ENCODE measurements at places on chromosomes 2 and 18.
A peak's percentile ranks its signal among the peaks of the same experiment; 100 is the strongest.

DNA sequence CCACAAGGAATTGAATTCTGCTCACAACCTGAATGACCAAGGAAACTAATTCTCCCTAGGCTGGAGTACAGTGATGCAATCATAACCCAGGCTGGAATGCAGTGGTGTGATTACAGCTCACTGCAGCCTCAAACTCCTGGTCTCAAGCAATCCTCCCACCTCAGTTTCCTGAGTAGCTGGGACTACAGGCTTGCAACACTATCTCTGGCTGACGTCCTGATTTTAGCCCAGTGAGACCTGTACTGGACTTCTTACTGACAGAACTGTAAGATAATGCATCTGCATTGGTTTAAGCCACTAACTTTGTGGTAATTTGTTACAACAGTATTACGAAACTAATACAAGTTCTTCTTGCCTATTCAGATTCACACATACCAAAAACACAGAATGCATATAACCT lies 9.5 kb upstream of the KDSR start:
- no peak for DNase-seq

GRCh38 chr2:157245846-157246764 lies 11.4 kb upstream of the GALNT5 start:
- no peak for DNase-seq

DNA sequence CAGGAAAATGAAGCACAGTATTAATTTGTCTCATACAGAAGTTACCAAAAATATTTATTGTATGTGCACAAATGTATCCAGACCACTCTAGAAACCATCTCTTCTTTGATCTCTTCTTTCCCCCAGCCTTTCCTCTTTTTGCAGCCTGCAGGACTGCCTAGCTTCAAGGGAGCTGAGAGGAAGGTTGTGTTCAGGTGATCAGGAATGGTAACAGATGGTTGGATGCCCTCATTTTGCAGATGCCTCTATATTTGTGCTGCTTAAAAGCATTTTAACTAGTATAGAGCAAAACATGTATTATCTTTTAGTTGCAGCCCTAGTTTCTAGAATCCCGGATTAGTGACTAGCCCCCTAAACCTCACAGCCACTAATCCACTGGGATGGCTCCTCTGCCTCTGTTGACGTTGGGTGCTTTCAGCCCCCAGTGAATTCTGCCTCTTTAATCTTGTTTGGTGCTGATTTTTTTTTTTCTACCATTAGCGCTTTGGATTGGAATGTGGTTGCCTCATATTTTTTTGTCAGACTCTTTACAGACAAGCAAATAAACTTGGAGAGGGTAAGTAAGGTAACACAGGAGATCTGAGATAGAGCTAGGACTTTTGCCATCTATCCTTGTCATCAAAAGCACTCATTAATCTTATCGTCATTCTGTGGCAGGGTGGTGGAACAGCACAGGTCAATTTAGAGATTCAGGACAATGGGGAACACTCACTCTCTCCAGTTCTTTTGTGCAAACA lies 103.8 kb upstream of the NDUFV2 start:
- DNase-seq, result no peak

DNA sequence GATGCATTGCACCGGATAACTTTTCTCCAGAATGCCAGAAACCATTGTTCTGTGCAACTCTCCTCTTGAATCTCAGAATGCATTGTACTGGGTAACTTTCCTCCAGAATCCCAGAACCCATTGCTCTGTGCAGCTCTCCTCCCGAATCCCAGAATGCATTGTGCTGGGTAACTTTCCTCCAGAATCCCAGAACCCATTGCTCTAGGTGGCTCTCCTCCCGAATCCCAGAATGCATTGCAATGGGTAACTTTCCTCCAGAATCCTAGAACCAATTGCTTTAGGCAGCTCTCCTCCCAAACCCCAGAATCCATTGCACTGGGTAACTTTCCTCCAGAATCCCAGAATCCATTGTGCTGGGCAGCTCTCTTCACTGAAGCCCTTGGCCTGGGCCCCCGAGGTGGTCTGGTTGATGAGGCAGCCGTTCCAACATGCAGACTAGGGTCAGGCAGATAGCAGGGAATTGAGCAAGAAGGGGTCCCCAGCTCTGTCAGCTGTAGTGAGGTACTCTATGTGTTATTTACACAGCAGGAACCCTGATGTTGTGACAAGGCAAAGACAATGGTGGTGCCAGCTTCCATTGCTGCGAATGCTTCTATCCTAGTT lies 9.4 kb downstream of the FOSL2 start:
- no peak for DNase-seq

GRCh38 chr2:208025814-208026184 lies 472 bp upstream of the PLEKHM3 start:
- peak; percentile 19 for DNase-seq

DNA sequence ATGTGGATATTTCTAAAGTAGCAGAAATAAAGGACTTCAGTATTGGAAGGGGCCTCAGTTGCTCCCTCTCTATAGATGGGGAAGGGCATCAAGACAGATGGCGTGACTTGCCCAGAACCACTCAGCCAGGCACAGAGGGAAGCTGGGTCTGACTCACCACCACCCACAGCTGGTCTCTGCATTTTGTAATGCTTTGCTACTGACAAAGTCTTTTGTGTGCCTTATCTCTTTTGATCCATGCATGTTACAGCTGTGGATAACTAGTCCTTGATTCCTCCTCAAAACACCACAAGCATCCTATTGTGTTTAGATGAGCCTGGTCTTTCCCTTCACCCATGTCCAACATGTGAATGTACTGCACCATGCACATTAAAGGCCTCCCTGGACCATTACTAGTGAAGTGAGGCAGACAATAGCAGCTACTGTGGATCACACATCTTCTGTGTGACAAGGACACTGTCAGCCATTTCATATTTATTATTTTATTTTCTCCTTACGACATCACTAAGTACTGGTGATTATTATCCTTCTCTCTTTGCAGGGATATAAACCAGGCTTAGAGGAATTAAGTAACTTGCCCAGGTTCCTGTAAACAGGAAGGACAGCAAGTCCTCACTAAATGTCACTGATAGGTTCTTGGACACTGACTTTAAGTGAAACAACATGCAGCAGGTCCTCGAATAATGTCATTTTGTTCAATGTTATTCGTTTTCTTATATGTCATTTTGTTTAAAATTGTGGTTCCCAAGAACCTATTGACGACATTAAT lies 29.6 kb upstream of the IL37 start:
- DNase-seq, result no peak
